ENCODE measurements at places on chromosomes 7 and 10.
A peak's percentile ranks its signal among the peaks of the same experiment; 100 is the strongest.

- DNase-seq, result no peak
Observed at GRCh38 chr10:24215603-24216002, 6.7 kb downstream of the KIAA1217 start.

DNA sequence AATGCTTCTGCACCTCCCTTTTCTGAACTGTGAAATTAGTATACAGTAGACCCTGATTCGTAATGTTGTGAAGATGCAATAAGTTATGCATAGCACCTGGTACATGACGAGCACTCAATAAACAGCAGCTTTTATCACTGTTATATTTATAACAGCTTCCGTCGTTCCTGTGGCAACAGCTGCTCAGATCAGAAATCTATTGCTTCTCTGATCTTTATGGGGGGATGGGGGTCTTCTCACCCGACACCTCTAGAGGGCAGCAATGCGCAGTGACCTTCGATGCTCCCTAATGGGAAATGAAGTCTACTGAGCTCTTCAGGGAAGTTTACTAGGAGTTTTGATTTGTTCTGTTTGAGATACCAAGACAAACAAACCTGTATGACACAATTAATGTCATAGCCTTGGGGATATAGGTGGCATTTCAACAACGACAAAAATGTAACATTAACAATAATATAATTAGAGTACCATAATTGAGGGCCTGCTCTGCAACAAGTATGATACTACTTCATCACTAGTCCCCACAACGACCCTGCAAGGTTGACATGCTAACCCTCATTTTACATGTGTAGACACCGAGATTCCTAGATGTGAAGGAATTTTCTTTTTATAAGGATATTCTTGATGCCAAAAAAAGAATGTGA is 289.6 kb downstream of the SFMBT2 start:
- DNase-seq, result no peak

GRCh38 chr10:35124540-35124939 is 2.1 kb upstream of the CREM start:
- DNase-seq, result no peak

- DNase-seq, result peak; percentile 83
Observed at GRCh38 chr7:143391462-143392404, 10.6 kb downstream of the ZYX start.

GRCh38 chr7:50405221-50405620 is 44.9 kb downstream of the FIGNL1 start:
- no peak for DNase-seq

DNA sequence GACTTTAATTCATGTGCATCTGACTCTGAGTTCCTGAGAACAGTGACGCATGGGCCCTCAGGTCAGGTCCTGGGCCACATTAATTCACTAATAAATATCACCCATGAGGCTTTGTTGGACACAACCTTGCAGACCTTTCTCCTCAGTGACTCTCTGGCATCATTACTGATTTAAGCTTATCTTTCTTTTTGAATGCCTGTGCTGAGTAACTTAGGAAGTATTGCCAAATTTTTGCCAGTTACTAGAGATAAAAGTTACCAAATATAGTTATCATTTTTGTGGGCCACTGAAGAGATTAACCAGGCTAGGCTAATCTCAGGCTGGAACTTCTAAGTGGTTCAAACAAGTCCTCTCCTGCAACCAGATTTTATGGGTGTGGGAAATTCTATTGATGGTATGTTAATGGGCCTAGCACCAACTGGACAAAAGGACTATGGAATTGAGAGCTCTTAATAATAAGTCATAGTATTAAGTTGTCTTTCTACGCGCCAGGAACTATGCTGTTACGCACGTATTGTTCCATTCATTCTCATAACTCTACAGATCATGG is 28.8 kb upstream of the PRTFDC1 start:
- no peak for DNase-seq

DNA sequence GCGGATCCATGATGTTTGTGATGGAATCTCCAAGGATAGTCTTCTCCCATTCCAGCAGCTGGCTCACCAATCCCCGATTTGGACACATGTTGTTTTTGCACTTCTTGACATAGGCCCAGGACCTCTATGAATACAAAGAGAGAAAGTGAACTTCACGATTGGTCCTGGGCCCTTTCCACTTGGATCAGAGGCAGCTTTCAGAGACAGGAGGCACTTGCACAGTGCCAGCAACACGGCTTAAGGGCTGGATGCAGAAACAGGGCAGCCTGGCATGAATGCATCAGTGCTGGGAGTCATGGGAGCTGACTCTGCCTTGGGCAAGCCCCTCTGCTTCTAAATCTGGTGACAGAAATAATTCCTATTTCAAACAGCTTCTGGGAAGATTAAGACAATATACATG is 2.1 kb upstream of the TMEM120A start:
- DNase-seq, result no peak

GRCh38 chr7:19557726-19558465 is 150.9 kb downstream of the POLR1F start:
- DNase-seq, result peak; percentile 14

DNA sequence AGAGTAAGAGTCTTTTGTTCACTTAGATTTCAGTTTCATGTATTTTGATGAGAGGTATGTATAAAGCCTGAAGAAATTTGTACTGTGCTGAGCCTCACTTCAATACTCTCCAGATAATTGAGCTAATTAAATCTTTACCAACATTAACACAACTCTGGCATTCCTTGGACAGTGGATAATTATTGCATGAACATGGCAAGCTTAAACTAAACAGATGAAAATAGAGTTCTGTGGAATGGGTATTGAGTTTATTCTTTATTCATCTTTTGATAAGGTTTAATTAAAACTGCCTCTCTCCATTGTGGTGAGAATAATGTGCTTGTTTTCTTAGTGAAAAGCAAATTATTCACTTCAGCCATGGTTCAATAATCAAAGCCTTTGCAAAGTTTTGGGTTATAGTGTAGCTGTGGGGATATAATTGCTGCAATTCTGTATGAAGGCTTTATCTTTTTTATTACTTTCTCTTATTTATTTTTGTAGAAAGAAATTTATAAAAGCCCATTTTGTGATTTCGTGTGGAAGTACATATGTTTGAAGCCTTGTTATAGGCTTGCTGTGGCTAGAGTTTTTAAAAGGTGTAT is 126.4 kb upstream of the FZD1 start:
- DNase-seq, result no peak

- DNase-seq, result no peak
Observed at GRCh38 chr7:156966387-156966786, 16.9 kb downstream of the NOM1 start.

GRCh38 chr10:23994459-23995046 is 214.4 kb upstream of the KIAA1217 start:
- peak; percentile 34 for DNase-seq

DNA sequence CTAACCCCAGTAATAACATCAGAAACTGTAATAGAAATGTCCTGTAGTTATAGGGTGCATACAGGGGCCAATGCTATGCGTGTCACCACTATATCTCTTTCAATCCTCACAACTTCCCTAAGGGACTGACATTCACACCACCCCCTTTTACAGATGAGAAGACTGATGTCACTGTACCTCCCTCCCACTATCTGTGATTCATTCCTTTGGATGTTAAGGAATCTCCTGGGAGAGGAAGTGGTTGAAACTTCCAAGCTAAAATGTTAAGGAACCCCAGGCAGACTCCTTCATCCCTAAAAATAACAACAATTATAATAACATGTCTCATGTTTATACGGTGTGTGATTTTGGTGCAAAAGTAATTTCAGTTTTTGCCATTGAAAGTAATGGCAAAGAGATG is 5.4 kb downstream of the COL13A1 start:
- DNase-seq, result peak; percentile 68

DNA sequence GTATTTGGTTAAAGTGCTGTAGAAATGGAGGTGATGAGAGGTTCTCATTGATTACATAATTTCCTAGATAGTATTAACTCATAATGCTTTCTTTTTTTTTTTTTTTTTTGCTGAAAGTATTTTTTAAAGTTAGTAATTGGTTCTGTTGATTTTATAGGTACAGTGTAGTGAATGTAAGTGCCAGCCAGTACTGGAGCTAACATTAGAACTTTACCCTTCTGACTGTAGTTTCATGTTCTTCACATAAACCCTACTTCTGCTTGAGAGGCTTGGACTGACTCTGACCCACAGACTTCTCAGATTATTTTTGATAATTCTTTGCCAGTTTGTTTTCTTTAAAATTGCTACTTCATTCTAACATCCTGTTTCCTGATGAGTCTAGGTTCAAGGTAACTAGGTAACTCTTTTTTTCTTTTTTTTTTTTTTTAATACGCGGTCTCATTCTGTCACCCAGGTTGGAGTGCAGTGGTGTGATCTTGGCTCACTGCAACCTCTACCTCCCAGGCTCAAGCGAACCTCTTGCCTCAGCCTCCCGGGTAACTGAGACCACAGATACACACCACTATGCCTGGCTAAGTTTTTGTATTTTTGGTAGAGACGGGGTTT is 92.2 kb upstream of the OIT3 start:
- DNase-seq, result no peak

DNA sequence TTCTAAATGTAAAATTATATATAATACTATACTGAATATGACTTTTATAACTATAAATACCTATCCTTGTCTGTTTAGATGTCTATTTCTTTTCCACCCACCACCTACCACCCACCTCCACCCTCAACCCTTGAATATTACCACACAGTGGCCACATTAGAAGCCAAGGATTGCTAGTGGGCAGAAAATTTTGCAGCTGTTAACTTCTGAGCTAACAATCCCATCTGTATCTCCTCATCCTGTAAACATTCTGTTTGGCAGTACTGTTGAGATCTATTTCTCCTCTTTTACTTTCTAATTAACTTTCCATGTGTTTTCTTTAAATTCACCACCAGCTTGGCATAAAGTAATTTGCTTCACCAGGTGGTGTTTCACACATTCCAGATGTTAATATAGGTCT is 281.1 kb upstream of the BMPER start:
- DNase-seq, result no peak

DNA sequence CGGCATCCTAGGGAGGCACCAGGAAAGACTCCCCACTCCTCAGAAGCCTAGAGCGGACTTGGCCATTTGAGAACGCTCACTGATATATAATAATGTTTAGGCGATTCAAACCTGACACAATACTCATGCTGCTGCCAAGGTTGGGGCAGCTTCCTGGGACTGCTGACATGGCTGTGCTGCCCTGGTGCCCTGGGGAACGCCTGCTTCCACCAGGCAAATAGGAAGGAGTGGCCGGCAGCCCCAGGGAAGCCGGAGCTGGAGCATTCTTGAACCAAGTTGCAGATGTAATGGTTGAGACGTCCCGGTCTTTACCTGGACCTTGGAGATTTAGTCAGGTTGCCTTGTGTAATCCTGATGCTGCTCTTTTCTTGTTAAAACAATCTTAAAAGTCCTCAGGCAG is 8.8 kb downstream of the GDF10 start:
- DNase-seq, result no peak

GRCh38 chr10:32577448-32577847 is 131.5 kb downstream of the CCDC7 start:
- DNase-seq, result peak; percentile 18

- peak; percentile 89 for DNase-seq
Observed at GRCh38 chr10:104255311-104255981, 754 bp downstream of the GSTO1 start.

DNA sequence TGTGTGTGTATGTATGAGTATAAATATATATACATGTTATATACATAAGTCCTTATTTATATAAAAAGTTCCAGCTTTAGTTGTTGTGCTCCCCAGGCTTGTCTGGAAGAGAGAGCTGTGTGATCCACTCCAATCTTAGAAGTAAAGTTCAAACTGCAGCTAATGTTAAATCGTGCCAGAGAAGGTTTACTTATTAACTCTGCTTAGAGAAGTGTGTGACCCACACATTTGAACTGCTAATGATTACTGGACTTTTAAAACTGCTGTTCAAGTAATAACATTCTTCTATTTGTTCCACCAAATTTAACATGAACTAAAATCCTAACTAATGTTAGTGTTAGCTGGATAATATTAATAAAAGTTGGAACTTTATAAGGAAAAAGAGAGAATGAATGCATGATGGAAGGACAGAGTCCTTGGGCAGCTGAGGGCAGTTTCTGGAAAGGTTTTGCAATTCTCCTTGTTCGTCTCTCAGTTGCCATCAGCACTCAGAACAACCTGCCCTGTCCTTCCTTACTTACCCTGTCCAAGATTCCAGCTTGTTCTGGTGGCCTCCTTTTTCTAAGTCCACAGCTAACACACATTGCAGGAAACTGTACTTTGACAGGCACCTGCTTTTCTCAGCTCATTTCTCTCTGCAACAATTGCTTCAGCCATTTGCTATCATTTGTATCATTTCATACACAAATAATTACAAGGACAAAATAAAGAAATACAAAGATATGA is 162.6 kb downstream of the FAM107B start:
- DNase-seq, result no peak

DNA sequence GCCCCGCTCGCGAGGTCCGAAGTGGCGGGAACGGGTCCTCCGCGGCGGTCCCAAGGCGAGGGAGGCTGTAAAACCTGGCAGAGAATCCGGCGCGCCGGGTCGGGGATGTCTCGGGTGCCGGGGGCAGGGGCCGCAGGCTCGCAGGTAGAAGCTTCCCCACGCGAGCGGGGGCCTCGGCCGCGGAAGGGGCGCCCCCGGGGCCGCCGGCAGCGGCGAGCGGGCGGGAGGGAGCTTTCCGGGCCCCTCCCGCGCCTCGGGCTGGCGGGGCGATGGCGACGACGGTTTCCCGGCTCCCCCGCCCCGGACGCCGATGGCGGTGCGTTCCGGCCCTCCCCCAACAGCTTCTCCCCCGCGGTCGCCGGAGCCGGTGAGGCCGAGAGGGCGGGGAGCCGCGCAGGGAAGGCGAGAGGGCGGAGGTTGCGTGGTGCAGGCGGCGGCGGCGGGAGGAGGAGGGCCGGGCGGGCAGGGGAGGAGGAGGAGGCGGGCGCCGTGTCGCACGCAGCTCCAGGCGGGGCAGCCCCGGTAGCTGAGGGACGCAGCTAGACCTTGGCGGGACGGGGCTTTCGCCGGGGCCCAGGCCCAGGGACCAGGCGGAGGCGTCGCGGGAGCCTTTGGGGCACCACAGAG is at the start of gene CUL1:
TSS of gene CUL1 (plus strand) at position 507 of the 627 bp plus-strand sequence. CDS start 31,220 bp downstream, outside the sequence.
- DNase-seq, result peak; percentile 76

DNA sequence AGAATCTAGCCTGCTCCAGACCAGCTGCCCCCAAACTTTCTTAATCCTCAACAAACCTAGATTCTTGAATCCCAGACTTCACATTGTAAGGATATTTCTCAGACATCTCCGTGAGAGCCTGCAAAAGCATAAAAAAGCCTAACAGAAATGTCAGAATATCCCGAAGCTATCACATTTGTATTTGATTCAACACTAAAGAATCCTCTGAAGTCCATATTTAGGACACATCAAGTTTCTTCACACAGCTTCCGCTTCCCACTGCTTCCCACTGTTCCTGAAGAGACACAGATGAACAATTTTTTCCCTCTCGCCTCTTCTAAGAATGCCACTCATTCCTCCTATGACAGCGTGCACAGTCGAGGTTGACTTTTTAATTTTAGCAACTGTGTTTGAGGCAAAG is 396.2 kb upstream of the IGFBP3 start:
- DNase-seq, result peak; percentile 41
